Amygdala (tissue), 56 donors: ENCODE measurements at places on chromosomes 12 and 14.

DNA sequence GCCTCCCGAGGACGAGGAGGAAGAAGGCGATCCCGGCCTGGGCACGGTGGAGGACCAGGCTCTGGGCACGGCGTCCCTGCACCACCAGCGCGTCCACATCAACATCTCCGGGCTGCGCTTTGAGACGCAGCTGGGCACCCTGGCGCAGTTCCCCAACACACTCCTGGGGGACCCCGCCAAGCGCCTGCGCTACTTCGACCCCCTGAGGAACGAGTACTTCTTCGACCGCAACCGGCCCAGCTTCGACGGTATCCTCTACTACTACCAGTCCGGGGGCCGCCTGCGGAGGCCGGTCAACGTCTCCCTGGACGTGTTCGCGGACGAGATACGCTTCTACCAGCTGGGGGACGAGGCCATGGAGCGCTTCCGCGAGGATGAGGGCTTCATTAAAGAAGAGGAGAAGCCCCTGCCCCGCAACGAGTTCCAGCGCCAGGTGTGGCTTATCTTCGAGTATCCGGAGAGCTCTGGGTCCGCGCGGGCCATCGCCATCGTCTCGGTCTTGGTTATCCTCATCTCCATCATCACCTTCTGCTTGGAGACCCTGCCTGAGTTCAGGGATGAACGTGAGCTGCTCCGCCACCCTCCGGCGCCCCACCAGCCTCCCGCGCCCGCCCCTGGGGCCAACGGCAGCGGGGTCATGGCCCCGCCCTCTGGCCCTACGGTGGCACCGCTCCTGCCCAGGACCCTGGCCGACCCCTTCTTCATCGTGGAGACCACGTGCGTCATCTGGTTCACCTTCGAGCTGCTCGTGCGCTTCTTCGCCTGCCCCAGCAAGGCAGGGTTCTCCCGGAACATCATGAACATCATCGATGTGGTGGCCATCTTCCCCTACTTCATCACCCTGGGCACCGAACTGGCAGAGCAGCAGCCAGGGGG is 979 bp downstream of the KCNA5 start:
- no peak for DNase-seq

DNA sequence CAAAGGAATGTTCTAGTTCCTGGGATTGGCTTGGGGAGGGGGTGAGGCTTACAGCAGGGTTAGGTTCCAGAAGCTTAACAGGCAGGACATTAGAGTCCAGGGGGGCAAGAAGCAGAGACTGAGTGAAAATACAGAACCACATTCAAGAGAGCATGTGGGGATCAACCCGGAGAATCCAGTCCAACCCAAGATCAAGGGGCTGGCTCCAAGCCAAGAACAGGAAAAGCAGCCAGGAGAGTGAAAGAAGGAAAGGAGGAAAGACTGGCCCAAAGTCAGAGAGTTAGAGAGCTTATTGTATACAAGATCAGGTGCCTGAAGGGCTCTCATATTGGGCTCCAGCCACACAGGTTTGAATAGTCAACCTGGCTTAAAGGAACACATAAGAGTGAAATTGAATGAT is 190.3 kb upstream of the CDKN3 start:
- no peak for DNase-seq

DNA sequence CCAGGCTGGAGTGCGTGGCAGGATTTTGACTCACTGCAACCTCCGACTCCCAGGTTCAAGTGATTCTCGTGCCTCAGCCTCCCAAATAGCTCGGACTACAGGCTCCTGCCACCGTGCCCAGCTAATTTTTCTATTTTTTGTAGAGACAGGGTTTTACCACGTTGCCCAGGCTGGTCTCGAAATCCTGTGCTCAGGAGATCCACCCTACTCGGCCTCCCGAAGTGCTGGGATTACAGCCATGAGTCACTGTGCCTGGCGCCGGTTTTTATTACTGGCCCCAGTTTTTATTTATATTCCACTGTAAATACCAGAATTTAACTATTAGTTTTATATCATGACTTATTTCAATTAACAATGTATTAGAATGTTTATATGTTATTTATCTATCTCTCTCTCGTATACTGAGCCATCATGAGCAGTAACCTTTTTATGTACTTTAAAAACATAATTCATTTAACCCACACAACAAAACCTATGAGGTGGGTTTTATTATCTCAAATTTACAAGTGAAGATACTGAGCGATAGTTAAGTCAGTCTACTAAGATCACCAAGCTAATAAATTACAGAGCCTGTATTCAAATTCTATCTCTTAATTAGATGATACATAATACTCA is 47.8 kb downstream of the HECTD1 start:
- no peak for DNase-seq

DNA sequence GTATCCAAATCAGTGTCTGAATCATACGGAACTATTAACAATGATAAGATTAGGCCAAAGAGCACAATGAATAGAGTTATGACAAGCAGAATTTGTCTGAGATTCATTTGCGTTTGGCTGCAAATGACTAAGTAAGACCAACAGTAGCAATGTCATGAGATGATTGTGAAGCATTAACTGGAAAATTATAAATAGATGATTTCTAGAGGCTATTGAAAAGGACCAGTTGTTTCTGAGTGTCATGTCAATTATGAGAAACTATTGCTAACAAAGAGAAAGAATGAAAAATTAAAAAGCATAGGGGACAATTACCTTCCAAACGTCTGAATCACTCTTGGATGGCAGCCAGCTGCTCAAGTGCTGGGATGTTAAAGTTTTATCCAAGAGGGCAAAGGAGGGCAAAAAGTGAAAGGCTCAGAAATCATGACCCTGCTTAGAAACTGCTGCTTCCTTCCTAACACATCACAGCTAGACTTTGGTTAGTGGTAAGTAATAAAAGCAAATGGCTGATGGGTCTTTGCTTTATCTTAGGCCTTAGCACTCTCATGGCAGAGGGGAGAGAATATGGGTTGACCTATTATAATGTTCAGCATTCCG is 89.0 kb downstream of the AKAP6 start:
- DNase-seq = no peak

DNA sequence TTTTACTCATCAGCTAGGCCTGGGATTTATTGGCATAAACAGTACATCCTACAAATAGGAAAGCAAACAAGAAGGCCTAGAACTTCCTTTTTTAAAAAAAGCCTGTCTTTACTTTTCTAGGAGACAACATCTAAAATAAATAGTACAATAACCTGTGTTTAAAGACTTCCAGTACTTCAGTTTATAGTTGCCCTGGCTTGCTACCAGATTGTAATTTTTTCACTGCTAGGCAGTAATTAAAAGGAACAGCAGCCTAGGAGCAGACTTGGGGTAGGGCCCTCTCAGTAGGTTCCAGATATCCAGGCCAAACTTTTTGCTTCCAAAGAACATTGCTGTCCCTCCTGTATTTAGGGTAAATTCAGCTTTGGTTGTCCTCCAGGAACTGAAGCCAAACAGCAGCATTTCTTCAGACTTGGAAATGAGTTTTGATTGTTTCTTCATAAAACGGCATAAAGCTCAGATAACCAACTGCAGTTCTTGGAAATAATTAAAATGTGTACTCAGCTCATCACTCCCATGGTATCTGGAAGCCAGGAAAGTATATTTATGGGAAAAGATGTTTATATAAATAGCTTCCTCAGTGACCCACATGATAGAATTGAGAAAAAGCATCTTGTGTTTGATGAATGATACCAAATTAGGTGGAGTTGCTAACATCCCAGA is 61.7 kb downstream of the PPP1R36 start:
- DNase-seq = no peak

GRCh38 chr12:94593822-94594442 is 56.4 kb downstream of the TMCC3 start:
- DNase-seq = no peak

DNA sequence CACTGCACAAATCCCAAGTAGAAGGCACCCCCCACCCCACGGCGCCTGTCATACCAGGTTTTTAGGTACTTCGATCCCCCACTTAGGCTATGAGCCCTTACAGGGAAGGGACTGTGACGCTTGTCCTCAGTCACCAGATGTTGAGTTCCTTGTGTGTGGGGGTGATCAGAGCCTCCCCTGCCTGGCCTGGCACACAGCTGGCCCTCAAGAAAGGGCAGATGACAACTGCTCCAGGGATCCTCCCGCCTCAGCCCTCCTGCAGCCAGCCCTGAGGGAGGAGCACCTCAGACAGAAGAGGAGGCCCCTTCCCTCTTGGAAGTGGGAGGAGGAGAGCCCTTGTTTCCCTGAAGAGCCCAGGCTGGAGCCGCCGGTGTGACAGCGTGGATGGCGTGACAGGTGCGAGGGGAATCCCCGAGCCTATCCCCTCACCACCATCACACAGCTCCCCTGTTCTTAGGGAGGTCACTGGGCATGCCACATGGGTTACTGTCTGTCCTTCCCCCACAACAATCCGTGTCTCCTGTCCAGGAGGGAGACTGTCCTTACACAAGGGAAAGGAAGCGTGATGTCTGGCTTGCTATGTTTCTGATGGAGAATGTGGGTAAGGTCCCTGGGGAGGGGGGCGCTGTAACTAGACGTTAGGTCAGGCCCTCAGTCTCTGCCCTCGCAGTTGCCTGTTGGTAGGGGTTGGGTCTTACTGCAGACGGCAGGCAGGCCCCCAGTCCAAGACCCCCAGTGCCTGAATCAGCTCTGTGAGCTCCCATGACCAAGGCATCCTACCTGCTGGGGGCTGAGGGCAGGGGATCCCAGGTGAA is 31.4 kb downstream of the P2RX4 start:
- no peak for DNase-seq

- no peak for DNase-seq
Observed at GRCh38 chr14:53764846-53765245, 191.8 kb downstream of the BMP4 start.

- DNase-seq = no peak
Observed at GRCh38 chr14:98227000-98227726, 1044.8 kb downstream of the BCL11B start.

- DNase-seq = no peak
Observed at GRCh38 chr14:42606839-42607238, 1000.2 kb downstream of the LRFN5 start.

- DNase-seq = no peak
Observed at GRCh38 chr12:28558250-28558649, 368.0 kb downstream of the CCDC91 start.

DNA sequence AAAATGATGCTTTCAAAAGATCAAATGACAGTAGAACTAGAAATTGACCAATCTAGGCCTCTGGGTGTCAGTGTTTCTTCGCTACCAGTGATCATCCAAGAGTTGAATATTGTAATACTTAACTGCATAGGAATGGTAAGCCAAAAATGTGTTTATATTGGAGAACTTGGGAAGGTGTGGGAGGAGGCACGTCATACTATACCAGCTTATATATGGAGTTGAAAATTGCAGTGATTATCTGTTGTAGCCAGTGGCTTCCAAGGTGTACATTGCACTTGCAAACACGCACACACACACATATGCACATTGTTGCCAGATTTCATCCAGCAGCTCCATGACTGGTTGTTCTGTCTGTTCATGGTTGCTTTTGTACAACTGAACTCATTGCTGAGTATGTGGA is 36.1 kb downstream of the EID3 start:
- DNase-seq = no peak

DNA sequence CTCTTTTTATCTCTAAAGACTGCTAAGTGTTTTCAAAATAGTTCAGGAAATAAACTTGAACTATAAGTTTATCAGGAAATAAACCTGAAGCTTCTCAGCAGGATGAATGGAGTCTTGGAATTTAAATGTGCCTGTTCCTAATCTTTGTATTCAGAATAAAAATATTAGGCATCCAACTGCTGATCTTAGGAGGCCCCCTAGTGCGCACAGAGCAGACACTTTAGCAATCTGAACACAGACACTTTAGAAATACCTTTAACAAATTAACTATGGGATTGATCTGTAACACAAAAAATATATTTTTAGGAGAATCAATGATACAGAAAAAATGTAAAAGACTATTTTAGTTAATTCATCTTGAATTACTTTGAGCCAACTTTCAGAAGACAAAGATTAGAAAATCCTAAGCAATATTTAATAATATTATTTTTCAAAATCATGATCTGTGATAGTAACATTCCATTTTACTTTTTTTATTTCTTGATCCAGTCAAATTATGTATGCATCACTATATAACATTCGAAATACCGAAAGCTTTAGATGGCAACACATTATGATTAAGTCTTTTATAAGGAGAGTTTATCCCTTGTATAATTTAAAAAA is 80.9 kb downstream of the SLC41A2 start:
- DNase-seq = no peak

DNA sequence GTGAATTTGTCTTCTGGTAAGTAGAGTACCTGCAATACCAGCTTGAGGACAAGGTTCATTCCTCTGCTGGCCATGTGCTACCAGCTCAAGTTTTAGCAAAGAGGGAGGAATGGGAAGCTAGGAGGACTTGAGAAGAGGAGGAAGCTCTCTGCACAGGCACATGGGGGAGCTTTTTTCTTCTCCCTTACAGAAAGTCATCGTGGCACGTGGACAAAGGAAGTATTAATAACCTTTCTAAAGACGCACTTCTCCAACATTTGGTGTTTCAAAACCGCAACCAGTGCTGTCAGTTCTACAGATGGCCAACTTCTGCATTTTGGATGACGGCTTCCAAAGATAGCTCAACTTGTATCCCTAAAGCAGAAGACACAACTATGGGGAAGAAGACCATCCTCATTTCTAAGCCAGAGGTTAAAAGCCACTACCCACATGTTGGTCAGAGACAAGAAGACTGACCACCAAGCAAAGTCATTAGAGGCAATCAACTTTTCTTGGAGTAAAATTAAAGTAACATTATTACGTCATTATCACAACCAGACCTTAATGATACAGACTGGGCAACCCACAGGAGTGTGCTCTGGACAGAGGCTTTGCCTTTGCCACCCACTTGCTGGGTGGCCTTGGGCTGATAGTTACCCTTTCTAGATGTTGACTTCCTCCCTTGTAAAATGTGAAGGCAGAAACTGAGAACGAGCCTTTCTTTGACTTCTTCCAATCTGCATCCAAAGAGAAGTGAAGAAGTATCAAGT is 12.3 kb upstream of the TMED10 start:
- peak; percentile 24 for DNase-seq

DNA sequence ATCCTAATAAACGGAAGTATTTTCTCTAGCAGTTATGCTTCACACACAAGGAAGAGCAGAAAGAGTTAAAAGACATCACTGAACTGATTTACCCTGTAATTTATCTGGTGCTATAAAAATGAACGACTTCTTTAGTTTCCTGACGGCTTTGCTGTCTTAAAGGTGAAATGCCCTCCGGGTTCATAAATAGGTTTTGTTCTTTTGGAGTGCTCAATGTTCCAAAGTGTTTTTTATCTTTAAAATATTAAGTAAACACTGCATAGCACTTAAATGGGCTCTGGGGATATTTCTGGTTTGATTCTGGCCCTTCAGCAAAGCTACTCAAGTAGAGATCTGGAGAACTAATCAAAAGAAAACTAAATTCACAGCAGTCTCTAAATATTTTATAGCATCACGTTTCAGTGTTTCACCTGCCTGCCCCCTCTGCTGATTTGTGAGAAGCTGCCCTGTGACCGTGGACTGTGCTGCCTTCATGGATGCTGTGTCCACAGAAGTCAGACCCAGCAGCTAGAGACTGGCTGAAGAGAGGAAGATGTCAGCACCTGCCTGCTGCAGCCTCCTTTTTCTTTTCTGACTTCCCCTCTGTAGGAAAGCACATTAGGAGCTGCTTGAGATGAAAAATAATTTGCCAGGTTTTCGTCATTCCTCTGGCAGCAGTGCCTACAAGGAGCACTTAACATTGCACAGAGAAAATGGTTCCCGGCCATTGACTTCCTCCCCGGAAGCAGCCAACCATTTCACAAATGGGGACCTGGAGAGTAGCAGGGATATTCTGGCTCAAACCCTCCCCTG is 205.1 kb upstream of the FSCB start:
- DNase-seq = no peak
